GM12878 (cell line): ENCODE measurements at places on chromosomes 1 and 21. TPM values are rescaled to one million over a fixed set of nuclear protein-coding genes. Genes with fewer than 3 reads are reported as not detected.
A peak's percentile ranks its signal among the peaks of the same experiment; 100 is the strongest.

DNA sequence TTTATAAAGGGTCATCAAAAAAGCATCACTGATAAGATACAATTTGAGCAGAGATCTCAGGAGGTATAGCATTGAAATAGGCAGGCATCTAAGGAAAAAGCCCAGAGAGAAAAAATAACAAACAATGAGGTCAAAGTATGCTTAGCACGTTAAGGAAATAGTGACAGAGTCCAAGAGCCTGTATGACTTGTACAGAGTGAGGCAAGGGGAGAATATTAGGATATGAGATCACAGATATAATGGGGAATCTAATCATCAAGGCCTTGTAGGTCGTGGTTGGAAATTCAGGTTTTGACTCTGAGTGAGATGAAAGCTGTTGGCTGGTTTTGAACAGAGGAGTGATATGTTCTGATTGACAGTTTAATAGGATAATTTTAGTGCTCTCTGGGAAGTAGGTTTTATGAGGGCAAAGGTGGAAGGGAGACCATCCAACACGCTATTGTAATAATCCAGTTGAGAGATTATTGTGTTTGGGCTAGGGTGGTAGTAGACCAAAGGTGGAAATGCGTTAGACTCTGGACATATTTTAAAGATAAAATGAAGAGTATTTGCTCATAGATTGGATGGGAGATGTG, 644.6 kb upstream of the TMPRSS15 start:
- no peak for DNase-seq

GRCh38 chr1:42141978-42142377, 11.2 kb upstream of the GUCA2B start:
- no peak for DNase-seq

DNA sequence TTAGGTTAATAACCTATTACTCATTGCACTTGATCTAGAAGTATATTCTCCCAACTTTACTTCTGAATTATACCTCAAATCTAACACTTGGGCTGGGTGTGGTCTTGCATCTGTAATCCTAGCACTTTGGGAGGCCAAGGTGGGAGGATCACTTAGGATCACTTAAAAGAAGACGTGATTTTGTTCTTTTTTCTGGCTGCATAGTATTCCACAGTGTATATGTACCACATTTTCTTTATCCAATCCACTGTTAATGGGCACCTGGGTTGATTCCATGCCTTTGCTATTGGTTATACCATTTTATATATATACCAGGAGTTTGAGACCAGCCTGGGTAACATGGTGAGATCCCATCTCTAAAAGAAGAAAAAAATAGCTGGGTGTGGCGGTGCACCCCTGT, 48.5 kb upstream of the TSNAX start:
- no peak for DNase-seq

DNA sequence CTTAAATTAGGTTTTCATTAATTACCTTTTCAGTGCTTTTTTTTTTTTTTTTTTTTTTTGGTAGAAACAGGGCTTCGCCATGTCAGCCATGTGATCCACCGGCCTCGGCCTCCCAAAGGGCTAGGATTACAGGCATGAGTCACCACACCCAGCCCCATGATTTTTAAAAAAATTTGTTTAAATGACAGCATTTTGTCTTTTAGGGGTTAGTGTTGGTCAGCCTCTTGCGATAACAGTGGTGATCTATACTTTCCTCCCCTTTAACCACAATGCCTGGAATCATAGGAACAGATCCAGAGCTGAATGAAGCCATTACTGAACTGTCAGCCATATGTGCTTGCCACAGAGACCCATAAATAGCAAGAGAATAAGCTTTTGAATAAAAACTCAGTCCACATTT, 73.9 kb downstream of the CACHD1 start:
- no peak for DNase-seq

GRCh38 chr1:235068158-235069121, 60.2 kb downstream of the TOMM20 start:
- no peak for DNase-seq

DNA sequence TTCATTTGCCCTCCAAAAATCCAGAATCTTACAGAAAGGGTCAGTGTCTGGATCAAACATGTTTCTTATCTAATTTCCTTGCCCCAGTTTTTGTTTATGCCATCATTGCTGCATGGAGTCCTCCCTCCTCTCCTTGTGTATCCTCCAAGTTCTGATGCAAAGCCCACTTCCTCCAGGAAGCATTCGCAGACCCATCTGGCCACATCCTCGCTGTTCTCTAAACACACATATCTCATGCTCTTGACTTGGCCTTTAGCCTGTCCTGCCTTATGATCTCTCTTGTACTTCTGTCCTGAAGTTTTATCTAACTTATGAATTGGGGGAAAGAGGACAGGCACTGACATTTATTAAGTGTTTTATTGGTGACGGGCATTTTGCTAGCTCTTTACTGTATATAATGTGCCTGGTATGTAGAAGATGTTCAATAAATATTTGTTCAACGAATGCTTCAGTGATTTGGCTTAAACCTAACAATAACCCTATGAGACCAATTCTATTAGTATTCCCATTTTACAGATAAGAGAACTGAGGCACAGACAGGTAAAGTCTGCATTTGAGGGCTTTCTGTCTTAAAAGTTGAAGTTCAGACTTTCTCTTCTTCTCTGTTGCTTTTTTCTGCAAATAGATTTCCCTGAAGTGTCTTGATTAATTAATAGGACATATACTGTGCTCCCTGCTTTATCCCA, 19.2 kb upstream of the ID3 start:
- no peak for DNase-seq

- DNase-seq: no peak
Measured at GRCh38 chr1:230647321-230647720, 5.0 kb downstream of the COG2 start.

DNA sequence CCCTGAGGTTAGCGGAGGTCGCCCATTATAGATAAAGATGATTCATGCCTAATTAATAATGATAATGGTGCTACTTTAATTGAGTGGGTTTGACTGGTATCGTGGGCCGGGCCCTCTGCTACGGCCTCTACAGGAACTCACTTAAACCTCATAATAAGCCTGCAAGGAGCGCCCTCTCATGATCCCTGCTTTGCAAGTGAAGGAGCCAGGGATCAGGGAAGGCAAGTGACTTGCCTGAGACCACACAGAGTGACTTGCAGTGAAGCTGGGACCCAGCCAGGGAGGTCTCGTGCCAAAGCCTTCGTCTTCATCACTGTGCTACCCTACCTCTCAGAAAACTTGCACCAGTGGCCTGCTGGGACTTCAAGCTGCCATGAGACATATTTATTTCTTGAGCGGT, 166.3 kb upstream of the KLHDC7A start:
- DNase-seq: no peak

DNA sequence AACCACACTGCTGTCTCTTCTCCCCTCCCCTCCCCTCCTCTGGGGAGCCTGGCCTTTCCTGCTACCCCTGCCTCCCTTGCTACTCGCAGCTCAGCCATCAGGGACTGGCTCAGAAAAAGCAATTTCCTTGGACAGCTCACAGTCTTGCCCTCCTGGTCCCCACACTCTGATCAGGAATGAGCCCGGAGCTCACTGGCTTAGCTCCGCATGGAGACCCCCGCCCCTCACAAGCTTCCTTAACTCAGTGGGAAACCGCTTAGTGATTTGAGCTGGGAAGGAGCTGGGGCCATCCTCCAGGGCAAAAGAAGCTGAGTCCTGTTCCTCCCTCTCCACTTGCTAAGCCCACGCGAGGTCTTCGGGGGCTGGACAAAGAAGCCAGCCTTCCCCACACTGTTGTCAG, 70.3 kb upstream of the ACTL8 start:
- DNase-seq: no peak

DNA sequence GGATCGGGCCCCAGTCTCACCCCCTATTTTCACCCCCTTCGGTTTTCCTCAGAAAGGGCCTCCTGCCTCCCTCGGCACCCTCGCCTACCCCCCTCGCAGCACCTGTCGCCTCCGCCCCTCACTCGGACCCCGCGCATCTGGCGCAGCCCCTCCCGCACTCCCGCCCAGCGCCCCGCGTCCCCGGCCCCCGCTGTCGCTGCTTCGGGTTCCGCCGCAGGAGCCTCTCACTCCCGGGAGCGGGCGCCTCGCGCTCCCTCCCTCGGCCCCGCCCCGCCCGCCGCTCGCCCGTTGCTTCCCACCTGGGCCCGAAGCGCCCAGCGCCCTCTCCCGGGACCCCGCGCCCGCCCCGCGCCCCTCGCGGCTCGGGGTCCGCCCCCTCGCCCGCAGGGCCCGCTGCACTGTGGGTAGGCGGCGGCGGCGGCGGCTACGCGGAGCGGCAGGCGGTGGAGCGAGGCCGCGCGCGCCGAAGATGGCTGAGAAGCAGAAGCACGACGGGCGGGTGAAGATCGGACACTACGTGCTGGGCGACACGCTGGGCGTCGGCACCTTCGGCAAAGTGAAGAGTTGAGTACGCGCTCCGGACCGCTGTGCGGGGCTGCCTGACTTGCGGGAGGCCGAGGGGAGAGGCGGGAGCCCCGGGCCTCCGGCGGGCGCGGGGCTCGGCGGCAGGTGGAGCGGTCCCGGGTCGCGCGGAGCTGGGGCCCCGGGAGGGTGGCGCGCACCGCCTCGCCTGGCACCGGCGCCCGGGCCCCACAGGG, at the start of gene PRKAA2:
PRKAA2 (plus strand) TSS at position 396 of the 758 bp plus-strand sequence; CDS start at position 470, 74 bp downstream.
- DNase-seq: no peak

DNA sequence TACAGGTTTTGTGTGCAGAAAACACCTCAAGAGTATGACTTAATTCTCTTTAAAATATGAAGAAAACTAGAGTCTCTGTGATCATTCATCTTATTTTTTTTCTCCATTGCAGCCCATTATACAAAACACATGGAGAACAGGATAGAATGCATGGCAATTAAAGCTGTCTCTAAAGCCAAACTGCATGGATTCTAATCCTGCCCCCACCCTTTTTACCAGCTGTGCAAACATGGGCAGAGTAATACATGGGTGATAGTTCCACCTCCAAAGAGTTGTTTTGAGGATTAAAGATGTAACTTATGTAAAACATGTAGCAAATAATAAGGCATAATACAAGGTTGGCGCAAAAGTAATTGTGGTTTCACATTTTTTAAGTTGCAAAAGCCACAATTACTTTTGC, 114.4 kb downstream of the CLEC20A start:
- DNase-seq: no peak

GRCh38 chr1:221774054-221774842, 32.4 kb upstream of the DUSP10 start:
- DNase-seq: no peak

DNA sequence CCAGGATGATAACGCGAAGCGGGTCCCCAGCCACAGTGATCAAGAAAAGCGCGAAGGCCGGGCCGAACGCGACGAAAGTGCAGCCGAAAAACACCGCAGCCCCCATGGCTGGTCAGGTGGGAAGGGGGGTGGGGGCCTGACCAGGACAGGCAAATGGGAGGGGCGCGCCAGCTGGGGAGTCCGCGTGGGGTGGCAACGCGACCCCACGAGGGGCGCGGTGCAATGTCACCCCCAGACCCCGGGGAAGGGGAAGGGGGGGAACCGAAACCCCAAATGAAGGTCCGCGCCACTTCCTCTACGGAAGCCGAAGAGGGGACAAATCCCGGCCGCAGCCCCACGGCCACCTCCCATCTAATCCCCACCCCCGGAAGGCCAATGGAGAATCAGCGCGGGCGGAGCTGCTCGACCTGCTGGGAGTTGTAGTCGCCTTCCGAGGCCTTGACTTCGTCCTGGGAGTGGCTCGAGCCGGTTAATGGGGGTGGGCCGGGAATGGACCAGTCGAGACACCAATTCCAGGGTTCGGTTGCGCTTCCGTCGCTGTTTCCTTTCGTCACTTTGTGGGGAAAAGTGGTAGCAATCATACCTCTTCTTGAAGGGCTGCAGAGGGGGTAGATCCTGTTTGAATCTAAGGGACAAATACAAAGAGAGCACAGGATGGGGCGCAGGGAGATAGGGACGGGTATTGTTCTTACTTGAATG, at the start of gene APH1A:
APH1A (minus strand) TSS at position 312 of the 699 bp plus-strand sequence; CDS start at position 106, 206 bp downstream.
- peak; percentile 78 for DNase-seq

DNA sequence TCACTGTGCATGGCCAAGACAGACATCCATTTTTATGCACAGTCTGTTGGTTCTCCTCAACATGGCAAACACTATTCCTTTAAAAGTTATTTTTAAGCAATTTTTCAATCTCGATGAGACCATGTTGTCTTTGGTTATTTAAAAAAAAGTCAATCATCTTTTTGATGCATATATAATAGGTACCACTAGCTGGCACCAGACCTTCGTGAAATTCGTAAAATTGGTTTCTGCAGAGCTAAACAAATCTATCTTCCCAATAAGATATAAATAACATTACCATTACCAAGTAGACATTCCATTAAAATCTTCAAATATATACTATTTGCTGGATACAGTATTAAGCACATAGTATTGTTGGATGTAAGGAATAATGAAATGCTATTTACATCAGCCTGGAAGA, 220.0 kb upstream of the GREM2 start:
- no peak for DNase-seq

- DNase-seq: no peak
Measured at GRCh38 chr1:48006264-48006663, 9.1 kb upstream of the TRABD2B start.

- DNase-seq: no peak
Measured at GRCh38 chr1:43597028-43597427, 52.9 kb upstream of the KDM4A start.

GRCh38 chr1:60765204-60765603, 317.2 kb upstream of the NFIA start:
- no peak for DNase-seq

DNA sequence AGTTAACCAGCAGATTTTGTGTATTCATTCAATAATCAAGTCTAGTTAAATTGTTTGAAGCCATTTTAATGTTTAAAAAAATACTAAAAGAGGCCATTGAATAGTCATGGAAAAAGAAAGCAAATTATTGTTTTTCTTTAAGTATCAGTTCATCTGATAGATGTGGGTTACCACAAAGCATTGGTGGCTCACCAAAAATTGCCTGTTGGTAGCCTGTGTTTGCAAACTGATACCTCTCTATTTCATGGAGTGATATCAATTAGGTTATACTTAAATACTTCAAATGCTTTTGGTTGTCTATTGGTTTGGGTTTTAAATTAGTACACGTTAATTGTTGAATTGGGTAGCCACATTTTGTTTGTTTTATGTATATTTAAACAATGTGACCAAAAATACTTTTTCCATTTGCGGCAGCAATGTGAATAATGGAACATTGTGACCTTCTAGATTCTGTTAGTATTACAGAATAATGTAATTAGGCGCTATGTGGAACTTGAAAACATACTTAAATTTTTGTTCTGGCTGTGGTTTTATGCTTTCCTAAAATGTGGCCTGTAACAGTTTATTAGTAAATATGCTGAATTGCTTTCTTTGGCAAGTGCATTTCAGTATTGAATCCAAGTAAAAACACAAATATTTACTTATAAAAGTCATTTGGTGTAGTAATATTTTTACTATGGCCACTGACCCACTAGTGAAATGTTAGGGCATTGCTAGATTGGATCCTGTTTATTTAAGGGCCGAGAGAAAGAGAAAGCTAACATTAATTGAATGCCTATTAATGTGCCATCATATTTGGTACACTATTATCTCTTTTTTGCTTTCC, 37.1 kb upstream of the NBL1 start:
- no peak for DNase-seq

GRCh38 chr1:244968881-244969280, 104.5 kb upstream of the HNRNPU start:
- no peak for DNase-seq

Gene DCDC2B
- total RNA-seq: 0.13 and 0.15 TPM in 2 replicates

Gene RIIAD1
- total RNA-seq: not detected in 2 replicates

Gene TFF2
- not detected in 2 replicates for total RNA-seq

Gene RHD
- total RNA-seq: 0.13 TPM in 1 of 2 replicates, not detected in the other

Gene RGS8
- 0.31 and 0.35 TPM in 2 replicates for total RNA-seq

Gene SV2A
- 11.3 and 11.6 TPM in 2 replicates for total RNA-seq

Gene LRRC38
- not detected in 2 replicates for total RNA-seq

Gene RNF186
- not detected in 2 replicates for total RNA-seq

Gene TCHH
- total RNA-seq: not detected in 2 replicates

Gene RGL1
- 18.6 and 20.6 TPM in 2 replicates for total RNA-seq
